ENCODE measurements at places on chromosomes 4 and X.

DNA sequence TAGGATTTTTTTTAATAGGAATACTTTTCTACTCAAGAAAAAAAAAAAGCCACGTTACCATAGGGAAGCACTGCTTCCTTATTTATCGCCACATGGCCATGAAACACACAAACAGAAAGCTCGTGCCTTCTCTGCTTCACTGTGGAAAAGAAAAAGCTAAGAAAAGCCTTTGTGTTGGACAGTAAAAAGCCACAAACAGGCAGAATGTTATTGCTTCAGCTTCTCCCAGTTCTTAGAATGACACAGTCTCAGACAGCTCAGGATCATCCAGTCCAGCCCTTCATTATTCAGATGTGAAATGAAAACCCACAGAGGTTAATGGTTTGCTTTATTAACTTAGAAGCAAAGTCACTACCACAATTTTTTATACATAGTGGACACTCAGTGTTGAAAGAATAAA, 181.6 kb upstream of the NOCT start:
- no peak for DNase-seq

- DNase-seq: no peak
Observed at GRCh38 chr4:17324386-17324830, 187.5 kb downstream of the QDPR start.

DNA sequence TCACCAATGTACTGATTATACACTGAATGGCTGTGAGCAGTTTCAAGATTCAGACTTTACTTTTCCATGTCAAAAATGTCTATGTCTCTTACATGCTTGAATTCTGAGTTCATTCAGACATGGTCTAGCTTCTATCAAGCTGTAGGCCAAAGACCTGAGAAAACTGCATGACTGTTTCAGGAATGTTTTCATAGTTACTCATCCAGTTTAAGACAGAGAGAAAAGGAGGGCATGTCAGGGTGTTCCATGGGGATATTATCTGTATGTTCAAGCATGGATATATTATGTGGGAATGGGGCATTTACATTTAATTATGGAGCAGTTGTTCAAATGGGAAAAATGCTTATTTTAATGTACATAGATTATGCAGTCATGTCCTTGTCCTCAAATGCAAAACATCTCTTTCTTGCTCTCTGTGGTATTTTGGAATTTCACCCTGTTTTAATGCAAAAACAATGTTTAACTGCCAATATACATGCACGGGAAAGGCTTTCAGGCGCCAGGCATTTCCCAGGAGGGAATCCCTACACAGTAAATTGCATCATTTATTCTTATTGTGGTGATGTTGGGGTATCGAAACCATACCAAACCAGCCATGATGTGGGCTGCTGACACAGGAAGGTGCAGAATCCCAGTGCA, 429.1 kb upstream of the INTU start:
- DNase-seq: no peak

GRCh38 chr4:14025891-14026290, 398.4 kb upstream of the BOD1L1 start:
- DNase-seq: no peak

DNA sequence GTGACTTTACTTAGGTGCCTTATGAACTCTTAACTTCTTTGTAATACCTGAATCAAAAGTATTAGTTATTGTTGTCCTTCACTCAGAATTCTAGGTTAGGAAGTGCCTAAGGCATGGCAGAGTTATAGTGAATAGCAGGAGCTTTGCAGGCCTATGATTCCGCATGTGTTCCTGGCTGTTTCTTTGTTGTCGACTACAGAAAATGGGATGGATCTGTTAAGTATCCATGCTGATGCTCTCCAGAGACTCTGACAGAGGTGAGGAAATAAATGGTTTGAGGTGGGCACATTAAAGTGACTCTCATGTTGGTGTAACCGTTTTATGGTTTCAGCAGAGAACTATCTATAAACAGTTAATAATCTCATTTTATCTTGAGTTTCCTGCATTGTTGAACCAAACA, 1601.3 kb downstream of the PCDH7 start:
- DNase-seq: no peak

DNA sequence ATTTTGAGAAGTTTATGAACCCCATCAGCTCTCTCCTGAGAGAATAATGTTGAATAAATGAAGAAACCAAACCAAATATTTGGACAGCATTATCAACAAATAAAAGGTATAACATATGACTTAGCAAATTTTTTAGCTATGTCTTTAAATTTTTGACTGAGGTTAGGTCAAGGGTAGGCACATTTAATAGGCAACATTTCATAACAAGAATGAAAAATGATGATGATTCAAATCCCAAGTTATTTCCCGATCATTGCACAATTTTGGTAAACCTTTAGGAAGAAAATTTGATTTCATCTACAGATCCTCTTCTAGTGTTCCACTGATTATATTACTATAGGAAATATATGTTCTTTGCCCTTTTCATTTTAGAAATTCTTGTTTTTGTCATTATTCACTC, 123.7 kb upstream of the TLR3 start:
- no peak for DNase-seq

DNA sequence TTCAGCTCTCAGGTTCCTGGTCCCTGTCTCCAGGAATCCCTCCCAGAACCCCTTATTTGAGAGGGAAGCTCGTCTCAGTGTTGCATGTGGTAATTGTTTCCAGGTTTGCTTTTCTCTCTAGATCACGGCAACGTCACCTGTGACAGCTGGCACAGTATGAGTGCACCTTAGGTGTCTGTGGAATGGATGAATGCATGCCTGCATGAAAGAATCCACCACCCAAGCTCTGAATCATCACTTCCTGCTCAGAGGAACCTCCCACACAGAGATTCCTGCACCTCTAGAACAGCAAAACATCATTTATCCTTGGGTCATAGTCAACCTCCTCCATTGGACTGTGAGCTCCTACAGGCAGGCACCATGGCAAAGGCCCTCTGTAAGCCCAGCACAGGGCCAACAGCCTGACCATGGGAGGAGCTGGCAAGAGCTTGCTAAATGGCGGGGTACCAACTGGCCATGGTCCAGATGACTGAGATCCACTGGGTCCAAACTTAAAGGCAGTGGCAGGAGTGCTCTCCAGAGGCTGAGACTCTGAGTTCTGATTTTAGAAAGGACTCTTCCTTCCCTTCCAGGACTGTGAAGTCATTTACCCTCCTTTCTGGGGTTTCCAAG, 116.2 kb downstream of the SLC2A9 start:
- DNase-seq: no peak

All from central memory CD8-positive, alpha-beta T cell (primary cell).